KG1 (cell line): ENCODE measurements at places on chromosomes 12 and 14.

GRCh38 chr12:52618216-52618615, at the start of gene KRT73:
Gene KRT73, minus strand, starts transcription at chr12:52618559. Its CDS starts 35 bp downstream, at chr12:52618524.
- no peak for DNase-seq

GRCh38 chr12:4211372-4211771, 62.2 kb upstream of the CCND2 start:
- DNase-seq = no peak

DNA sequence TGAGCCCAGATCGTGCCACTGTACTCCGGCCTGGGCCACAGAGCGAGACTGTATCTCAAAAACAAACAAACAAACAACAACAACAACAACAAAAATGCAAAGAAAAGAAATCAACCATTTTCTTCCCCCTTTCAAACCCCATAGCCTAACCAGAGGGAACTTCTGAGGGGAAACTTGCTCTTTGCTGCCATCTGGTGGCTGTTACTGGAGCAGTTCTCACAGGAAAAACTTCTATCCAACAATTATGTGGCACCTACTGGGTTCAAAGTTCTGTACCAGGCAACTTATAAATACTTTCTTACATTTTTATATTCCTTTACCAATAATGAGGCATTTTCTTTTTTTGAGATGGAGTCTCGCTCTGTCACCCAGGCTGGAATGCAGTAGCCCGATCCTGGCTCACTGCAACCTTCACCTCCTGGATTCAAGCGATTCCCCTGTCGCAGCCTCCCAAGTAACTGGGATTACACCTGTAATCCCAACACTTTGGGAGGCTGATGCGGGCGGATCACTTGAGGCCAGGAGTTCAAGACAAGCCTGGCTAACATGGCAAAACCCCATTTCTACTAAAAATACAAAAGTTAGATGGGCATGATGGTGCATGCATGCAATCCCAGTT, 50.9 kb upstream of the BICDL1 start:
- DNase-seq = peak; percentile 10

- no peak for DNase-seq
Measured at GRCh38 chr14:91088585-91089235, 25.2 kb upstream of the DGLUCY start.

DNA sequence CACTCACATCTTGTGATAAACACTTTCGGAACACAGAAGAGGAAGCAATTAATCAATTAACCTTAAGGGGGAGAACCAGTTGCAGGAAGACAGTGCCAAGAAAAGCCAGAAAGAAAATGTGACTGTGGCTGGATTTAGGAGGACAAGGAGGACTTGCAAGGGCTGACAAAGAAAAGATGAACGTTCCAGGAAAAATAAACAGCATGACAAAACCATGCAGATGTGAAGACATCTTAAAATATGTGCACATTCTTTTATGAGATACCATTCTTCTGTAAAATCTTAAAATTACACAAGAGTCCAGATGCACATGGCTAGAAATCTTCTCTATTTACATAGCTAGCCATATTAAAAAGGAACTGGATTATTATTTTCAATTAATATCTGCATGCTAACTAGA, 33.4 kb downstream of the KITLG start:
- no peak for DNase-seq

DNA sequence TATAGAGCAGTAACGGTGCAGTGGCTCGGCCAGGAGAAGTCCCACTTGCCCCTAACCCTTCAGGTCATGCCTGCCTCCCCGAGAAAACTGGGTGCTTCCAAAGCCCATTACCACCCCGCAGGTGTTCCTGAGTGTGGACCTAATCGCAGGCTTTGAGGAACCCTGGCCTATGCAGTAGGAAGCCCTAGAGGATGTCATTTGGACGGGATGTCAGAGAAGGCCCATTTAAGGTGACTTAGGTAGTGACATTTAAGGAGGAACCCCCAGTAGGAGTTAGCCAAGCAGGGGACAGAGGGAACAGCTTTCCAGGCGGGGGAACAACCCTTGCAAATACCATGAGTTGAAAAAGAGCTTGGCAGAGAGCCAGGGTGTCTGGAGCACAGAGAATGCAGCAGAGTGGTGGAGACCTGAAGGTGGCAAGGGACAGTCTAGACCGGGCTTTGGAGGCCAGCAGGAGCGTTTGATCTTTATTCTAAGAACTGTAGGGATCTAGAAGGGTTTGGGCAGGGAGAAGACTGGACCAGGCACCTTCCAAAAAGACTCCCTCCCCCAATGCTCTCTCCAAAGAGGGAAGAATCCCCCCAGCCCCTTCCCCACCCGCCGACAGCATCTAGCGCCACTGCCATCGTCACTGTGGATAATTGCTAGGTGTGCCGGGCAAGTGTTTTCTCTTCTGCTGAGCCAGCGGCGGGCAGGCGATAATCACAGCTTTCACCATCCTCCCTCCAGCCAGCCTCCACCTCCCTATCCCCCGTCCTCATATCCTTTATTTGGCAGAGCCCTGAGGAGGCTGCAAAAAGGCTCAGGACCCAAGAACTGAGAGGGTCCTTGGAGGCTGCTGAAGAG, 33.3 kb upstream of the BEGAIN start:
- no peak for DNase-seq

- DNase-seq = no peak
Measured at GRCh38 chr14:77615361-77616132, 890 bp downstream of the SPTLC2 start.

- no peak for DNase-seq
Measured at GRCh38 chr12:11543457-11544158, 105.9 kb upstream of the ETV6 start.

DNA sequence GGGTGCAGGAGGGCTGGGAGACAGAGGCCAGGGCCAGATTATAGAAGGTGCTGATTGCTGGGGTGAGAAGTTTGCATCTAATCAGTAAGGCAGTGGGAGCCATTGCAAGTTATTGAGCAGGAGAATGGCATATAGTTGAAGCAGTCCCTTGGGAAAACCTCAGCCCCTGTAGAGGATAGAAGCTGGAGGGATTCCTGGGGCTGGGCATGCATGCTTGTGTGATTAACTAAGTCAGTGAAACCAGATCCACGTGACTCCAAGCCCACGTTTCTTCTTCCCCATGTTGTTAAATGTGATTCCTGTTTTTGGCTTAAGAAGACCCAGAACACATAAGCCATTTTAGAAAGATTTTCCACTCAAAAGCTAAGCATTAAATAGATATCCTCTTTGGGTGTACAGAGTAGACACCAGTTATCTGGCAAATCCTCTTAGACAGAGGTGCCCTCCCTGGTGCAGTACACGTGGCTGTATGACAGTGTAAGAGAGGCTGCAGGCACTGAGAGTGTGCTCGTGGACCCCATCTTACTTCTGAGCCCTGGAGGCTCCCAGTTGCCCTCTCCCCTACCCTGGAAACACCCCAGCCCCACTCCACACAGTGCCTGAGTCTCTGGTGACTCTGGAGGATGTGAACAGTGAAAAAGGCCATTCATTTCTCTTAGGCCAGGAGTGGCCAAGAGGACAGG, 3.2 kb downstream of the C14orf132 start:
- DNase-seq = no peak

DNA sequence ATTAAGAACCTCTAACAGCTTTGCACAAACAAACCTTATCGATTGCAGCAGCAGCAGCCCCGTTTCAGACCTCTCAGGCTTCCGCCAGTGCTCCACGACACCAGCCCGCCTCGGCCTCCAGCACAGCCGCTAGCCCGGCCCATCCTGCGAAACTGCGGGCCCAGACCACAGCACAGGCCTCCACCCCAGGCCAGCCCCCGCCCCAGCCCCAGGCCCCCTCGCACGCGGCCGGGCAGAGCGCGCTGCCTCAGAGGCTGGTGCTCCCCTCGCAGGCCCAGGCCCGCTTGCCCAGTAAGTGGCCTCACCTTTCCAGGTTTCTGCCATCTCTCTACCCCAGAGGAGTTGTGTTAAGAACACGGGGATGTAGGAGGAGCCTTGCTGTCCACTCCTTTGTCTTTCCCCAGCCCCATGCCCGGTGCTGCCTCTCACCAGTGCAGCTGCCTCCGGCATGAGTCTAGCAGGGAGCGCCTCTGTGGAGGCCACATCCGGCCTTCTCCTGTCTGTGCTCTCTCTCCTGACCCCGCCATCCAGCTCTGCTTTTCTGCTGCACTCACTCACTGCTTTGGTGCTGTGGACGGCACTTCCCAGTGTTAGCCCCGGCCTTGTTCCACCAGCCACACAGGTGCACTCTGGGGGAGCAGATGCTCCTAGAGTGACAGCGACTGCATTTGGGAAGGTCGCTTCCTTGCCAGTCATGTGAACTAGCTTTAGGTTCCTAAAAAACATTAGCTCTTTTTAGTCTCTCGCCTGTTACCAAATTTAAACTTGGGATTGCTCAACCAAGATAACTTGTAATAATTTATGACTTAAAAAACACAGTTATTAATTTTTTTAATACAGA, 71.5 kb downstream of the EP400 start:
- DNase-seq = no peak

GRCh38 chr12:107477018-107477417, 208.6 kb upstream of the PWP1 start:
- no peak for DNase-seq

DNA sequence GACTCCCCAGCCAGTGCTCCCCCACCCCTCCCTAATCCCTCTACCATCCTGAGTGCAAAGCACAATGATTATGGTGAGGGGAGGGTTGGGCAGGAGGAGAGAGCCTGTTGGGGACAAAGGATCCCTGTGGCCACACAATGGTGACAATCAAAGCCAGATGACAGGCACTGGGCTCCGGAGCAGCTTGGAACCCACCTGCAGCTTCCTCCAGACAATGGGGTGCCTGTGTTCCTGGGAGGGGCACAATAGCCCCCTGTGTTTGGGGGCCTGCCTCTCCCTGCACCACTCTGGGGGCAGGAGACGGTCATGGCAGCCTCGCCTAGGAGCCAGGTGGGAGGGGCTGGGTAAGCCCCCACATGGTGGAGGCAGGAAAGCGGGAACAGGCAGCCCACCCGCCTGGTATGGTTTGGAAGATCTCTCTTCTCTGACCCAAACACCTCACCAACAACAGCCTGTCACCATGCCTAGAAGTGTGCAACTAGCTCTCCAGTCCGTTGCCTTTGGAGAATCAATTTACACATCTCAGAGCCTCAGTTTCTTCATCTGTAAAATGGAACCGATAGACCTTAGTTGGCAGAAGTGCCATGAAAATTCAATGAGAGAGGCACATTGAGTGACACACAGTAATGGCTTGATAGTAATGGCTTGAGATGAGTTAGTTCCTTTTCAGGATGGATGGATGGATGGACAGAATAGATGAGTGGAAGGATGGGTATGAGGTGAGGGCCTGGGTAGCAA, 53.0 kb downstream of the MVK start:
- no peak for DNase-seq

DNA sequence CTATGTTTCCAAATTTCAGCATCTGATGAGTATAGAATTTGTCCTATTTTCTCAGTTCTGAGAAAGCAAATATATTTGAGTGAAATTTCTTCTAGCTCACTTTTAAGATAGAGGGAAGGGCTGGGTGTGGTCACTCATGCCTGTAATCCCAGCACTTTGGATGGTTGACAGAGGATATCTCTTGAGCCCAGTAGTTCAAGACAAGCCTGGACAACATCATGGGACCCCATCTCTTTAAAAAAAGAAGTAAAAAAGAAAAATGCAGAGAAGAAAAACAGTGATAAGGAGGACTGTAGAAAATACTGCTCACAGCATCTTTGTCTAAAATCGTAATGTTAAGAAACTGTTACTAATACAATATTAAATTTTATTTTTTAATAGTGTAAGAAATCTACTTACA, 2.3 kb upstream of the OR6C70 start:
- no peak for DNase-seq

DNA sequence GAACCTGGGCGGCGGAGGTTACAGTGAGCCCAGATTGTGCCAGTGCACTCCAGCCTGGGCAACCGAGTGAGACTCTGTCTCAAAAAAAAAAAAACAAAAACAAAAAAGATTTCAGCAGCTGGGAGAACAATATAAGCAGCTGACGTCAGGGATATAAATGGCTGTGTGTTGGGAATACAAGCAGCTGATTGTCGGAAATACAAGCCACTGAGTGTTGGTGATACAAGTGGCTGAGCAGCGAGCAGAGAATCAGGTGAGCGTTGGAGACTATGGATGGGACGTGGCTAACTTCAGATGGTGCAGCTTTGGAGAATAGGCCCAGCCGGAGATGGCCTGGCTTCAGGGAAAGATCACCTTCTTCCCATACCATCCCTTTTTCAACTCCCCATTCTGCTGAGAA, 32.0 kb downstream of the PSEN1 start:
- DNase-seq = no peak

- no peak for DNase-seq
Measured at GRCh38 chr14:100842799-100843198, 16.9 kb downstream of the MEG3 start.

- DNase-seq = peak; percentile 6
Measured at GRCh38 chr12:56020423-56021184, at the start of gene IKZF4. Gene IKZF4, plus strand, starts transcription at chr12:56021043. Its CDS starts 451 bp downstream, at chr12:56021494.

- DNase-seq = peak; percentile 99
Measured at GRCh38 chr14:24141097-24141880, at the start of gene EMC9. Gene EMC9, minus strand, starts transcription at chr14:24141591. Its CDS starts 287 bp downstream, at chr14:24141304.

GRCh38 chr14:91250912-91251311, 6.4 kb upstream of the GPR68 start:
- DNase-seq = no peak

- DNase-seq = no peak
Measured at GRCh38 chr12:42893803-42894202, 304.3 kb upstream of the PRICKLE1 start.

GRCh38 chr12:114018669-114019068, 52.5 kb upstream of the RBM19 start:
- DNase-seq = no peak

GRCh38 chr12:59486827-59487226, 109.0 kb upstream of the SLC16A7 start:
- no peak for DNase-seq

- peak; percentile 75 for DNase-seq
Measured at GRCh38 chr12:6341417-6342139, at the start of gene TNFRSF1A. Gene TNFRSF1A, minus strand, starts transcription at chr12:6342076. Its CDS starts 262 bp downstream, at chr12:6341814.

DNA sequence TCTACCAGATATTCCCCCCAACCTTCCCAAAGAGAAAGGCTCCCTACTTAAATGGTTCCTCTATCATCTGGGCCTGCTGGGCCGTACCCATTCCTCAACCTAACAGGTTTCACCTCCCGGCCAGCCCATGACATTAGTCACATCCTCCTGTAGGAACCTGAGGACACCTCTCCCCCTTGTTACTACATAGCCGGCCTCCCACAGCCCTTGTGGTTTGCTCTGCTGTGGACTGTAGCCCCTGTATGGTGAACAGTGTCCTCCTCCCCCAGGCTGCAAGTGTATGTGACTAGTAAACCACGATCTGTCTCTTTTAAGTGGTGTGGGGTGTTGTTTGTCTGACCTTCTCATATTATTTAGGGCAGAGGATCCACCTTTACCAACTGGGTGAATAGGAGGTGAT, 371.7 kb downstream of the RGS6 start:
- DNase-seq = no peak

- no peak for DNase-seq
Measured at GRCh38 chr12:58413794-58414193, 472.4 kb downstream of the ATP23 start.
